ENCODE measurements at places on chromosomes 4 and X.

- DNase-seq: no peak
These were observed 36.9 kb upstream of the TENM3 start for GRCh38 chr4:182206266-182206665.

DNA sequence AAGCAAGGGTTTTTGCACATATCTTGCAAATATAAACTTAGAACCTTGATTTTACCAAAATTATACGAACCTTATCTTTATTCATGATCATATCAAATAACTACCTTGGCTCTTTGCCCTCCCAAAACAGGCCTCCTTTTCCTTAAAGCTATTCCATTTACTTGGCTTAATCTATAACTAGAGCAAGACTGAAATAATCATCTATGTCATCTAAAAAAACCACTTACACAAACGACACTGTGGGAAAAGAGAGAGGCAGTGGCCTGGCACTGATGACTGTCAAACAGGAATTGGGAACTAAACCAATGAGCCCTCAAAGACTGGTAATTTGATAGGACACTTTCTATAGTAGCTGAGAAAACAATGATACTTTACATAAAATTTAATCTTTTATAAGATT is 11.7 kb upstream of the PTPN13 start:
- DNase-seq: no peak

GRCh38 chr4:7336732-7337131 is 98.0 kb downstream of the PSAPL1 start:
- DNase-seq: no peak

- DNase-seq: no peak
These were observed 12.0 kb downstream of the NEIL3 start for GRCh38 chr4:177321647-177322046.

GRCh38 chrX:136191171-136191570 is 43.8 kb downstream of the FHL1 start:
- DNase-seq: no peak

DNA sequence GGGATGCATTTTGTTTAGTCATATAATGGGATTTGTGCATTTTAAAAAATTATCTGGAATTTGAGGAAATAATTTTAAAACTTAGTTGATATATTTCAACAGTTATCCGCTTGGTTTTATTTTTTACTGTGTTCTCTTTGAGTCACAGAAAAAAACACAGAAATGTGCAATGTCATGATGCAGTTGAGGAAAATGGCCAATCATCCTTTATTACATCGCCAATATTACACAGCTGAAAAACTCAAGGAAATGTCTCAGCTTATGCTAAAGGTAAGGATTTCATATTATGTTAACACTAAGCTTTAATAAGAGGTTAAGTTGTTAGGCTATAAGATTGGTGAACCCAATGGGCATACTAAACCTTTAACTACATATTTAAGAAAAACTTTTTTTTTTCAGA is 63.9 kb downstream of the HPGDS start:
- DNase-seq: no peak

- no peak for DNase-seq
These were observed 10.9 kb upstream of the GATB start for GRCh38 chr4:151771664-151772063.

DNA sequence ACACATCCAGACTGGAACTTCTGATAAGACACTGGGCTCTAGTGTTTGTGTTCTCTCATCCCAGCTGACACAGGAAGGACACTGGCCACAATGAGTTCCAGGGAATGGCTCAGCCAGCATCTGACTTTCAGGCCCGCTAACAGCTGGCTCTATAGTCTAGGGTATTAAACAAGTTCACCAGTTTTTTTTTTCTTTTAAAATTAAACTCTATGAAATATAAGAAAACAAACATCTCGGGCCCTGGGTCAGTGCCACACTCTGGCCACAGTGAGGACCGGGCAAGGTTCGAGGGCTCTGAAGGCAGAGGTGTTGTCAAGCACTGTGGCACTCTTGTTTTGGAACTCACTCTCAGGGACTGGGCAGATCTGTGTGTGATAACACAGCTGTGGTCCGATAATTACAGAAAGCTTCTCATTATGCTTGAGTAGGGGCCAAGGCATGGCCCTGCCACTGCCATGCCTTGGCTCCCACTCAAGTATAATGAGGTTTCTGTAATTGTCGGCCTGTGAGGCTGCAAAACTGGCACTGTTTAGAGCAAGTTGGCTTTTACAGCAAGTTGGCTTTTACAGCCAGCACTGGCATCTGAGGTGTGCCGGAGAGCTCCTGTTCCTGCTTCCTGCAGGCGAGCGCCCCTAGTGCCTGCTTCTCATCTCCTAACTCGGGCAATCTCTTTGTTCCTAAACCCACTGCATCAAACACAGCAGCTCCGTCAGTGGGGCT is 62.8 kb downstream of the PPP1R2C start:
- peak; percentile 0 for DNase-seq

DNA sequence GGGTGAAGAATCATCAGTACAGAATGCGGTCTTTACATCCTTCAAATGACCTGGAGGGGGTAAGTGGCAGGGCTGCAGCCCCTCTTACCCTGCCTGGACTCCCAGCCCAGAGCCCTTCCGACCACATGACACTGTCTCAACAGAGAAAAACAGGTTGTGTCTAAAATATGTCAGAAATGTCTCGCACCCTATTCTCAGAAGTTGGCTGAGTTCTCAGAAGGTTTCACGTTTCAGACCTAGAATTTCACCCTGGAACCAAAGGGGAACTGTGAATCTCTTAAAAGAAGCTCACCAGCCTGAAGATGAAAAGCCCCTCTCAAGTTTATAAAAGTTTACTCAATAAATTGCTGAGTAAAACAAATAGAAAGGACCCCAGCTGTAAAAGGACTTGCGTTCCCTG is 7.0 kb upstream of the CRMP1 start:
- no peak for DNase-seq

- DNase-seq: no peak
These were observed 27.1 kb downstream of the STAG2 start for GRCh38 chrX:123988423-123989111.

DNA sequence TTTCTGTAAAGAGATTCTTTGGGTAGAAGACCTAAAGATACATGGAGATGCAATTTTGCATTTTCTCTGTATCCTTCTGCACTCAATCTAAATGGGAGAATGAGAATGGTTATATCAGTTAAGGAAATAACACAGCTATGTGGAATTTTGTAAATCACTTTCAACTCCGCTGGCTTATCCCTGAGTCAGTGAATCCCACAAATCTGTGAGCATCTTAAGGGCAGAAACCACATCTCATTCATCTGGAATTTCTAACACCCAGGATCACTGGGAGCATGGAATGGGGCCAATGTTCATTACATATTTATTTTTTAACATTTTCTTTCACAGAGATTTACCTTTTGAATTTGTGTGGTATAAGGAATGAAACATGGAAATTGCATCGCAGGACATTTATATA is 167.8 kb downstream of the CFAP47 start:
- no peak for DNase-seq

- no peak for DNase-seq
These were observed 562.7 kb downstream of the RPA4 start for GRCh38 chrX:97446298-97446882.

DNA sequence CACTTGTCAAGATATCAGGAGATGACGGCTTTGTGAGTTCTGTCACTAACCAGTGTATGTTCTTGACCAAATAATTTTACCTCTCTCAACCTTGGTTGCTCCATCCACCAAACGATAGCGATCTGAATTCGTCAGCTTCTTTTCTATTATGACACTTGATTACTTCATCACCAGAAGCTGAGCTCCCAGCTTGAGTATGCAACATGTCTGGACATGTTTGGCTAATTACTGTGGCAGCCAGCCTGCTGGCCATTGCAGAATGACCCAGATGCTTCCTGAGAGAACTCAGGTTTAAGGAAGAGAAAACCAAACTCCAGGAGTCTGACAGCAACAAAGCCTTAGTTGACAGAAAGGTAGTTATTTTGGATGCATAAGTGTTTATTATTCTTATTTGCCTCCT is 46.4 kb upstream of the PARM1 start:
- no peak for DNase-seq

GRCh38 chr4:41877020-41877796 is 58.0 kb upstream of the TMEM33 start:
- DNase-seq: no peak

DNA sequence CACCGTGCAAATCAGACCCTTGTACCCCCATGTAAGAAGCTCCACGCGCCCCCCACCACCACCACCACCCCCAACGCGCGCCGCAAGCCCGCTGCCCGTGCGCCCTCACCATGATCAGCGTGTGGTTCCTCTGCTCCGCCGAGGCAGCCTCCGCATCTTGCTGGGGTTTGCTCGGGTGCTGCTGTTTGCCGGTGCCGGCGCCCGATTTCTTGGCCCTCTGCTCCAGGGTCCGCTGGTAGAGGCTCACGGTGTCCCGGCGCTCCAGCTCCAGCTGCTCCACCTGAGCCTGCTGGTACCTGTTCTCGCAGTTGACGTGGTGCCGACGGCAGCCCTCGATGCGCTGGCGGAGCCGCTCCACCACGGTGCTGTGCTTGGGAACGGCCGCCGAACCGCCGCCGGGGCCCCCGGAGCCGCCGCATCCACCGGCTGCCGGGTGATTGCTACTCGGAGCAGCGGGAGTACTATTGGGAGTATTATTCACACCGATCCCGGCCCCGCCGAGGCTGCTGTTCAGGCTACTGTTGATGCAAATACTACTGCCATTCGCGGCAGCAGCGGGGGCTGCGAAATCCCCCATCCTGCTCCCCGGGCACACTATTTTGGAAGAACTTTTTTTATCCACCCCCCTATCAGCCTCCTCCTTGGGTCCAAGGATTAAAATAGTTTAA is 1.1 kb downstream of the MAML3 start:
- peak; percentile 11 for DNase-seq

GRCh38 chr4:7620086-7620813 is 185.5 kb upstream of the PSAPL1 start:
- no peak for DNase-seq

DNA sequence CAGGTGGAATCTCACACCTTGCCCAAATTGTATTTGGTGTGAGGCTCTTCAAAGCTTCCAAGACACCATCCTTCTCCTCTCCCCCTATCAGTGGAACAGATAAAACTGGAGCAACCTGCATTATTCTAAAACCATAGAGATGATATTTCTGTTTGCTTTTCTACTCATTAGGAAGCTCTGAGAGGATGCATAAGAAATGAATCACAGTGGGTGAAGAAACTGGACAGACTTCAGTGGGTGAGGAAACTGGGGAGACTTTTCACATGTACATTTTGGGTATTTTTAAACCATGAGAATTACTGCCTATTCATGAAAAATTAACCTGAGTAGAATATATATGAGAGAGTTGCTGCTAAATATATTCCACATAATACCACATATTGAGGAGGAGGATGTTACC is 16.4 kb downstream of the HAND2 start:
- no peak for DNase-seq

- DNase-seq: no peak
These were observed 11.1 kb downstream of the MAEA start for GRCh38 chr4:1300466-1301455.

DNA sequence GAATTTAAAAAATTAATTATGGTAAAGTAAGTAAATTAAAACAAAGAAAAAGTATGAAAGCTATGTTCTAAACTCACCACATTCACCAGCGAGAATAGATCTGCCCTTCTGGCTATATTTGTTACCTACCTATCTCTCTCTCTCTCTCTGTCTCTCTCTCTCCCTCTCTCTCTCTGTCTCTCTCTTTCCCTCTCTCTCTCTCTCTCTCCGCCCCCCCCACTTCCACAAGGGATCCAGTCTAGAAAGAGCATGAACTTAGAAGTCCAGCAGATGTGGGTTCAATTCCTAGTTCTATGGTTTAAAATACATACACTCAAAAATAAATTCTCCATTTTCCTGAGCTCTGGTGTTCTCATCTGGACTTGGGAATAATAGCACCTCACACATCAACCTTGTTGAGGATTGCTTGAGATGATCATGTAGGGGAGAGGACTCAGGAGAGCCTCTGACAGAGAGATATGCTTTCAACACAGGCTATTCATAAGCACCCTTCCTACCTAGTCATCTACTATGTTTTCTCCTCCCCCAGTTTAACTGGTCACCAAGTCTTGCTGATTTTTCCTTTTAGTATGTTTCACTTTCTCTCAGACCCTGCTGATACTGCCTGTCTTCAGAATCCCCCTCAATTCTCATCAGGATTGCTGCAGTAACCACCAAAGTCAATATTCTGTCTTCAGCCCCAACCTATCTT is 64.7 kb downstream of the SLC7A11 start:
- DNase-seq: no peak

All from stimulated activated CD8-positive, alpha-beta memory T cell treated with anti-CD3 and anti-CD28 coated beads, Interleukin-2, amount 100 ng/mL, for 1 hour (primary cell).